ENCODE measurements at places on chromosomes 3 and 15.

DNA sequence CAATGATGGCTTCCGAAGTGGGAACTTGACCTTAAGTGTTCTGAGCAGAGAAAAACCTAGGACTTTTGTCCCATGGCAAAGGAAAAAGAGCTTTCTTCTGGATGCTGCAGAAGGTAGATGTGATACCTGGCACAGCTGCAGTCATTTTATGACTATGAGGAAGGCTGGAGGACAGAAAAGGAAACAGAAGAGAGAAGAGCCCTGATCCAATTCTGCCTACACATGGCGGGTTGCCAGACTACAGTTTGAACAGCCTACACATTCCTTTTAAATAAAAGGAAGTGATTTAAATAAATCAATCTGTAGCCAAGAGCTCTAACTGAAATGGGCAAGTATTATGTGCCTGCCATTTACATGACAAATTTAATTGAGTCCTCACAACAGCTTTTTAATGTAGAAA is 43.6 kb upstream of the CHRNB4 start:
- DNase-seq: peak; percentile 7
- no peaks in the 10 kb centered on the region for H3K36me3 ChIP-seq
- H3K4me3 ChIP-seq: no peak overlapping the region
- no peaks in the 10 kb centered on the region for H3K27me3 ChIP-seq
- H3K27ac ChIP-seq: peak overlapping the region; percentile 71

GRCh38 chr15:62706317-62706716 is 336.2 kb upstream of the TPM1 start:
- no peaks in the 10 kb centered on the region for H3K27me3 ChIP-seq
- peaks cover 66% of the 10 kb centered on the region for H3K36me3 ChIP-seq
- no peak overlapping the region for H3K4me3 ChIP-seq
- DNase-seq: peak; percentile 19
- no peak overlapping the region for H3K27ac ChIP-seq
- H3K4me1 ChIP-seq: no peaks in the 10 kb centered on the region

- no peaks in the 10 kb centered on the region for H3K27me3 ChIP-seq
- peak overlapping the region; percentile 84 for H3K27ac ChIP-seq
- peak; percentile 98 for DNase-seq
- H3K36me3 ChIP-seq: no peaks in the 10 kb centered on the region
- peaks cover 4% of the 10 kb centered on the region for H3K4me1 ChIP-seq
- H3K4me3 ChIP-seq: no peak overlapping the region
These were observed 66.5 kb upstream of the FNDC3B start for GRCh38 chr3:171972871-171973348.

DNA sequence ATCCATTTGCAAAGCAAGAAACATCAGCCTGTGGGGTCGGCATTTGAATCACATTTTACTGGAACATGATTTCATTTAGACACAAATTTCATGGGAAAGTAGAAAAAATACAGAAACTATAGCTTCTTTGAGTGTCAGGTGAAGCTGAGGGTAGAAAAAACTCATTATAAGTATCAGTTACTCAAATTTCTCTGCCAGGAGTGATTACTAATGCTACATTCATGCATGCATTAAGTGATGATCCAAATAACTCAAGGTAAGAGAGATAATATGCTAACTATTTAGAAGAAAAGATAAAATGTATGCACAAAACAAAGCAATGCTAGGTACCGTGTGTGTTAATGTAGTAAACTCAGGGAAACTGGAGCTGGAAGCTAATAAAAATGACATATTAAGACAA is 406.0 kb downstream of the GAP43 start:
- no peaks in the 10 kb centered on the region for H3K36me3 ChIP-seq
- no peak overlapping the region for H3K27ac ChIP-seq
- no peak for DNase-seq
- H3K4me1 ChIP-seq: peaks cover 4% of the 10 kb centered on the region
- H3K4me3 ChIP-seq: no peak overlapping the region
- no peaks in the 10 kb centered on the region for H3K27me3 ChIP-seq

- H3K4me1 ChIP-seq: no peaks in the 10 kb centered on the region
- no peaks in the 10 kb centered on the region for H3K36me3 ChIP-seq
- DNase-seq: no peak
- H3K27ac ChIP-seq: no peak overlapping the region
- H3K27me3 ChIP-seq: no peaks in the 10 kb centered on the region
- H3K4me3 ChIP-seq: no peak overlapping the region
These were observed 17.5 kb downstream of the AP3B2 start for GRCh38 chr15:82692171-82692570.
